Cardiac muscle cell (in vitro differentiated cells and primary cell): ENCODE measurements at places on chromosomes 5 and 9.

DNA sequence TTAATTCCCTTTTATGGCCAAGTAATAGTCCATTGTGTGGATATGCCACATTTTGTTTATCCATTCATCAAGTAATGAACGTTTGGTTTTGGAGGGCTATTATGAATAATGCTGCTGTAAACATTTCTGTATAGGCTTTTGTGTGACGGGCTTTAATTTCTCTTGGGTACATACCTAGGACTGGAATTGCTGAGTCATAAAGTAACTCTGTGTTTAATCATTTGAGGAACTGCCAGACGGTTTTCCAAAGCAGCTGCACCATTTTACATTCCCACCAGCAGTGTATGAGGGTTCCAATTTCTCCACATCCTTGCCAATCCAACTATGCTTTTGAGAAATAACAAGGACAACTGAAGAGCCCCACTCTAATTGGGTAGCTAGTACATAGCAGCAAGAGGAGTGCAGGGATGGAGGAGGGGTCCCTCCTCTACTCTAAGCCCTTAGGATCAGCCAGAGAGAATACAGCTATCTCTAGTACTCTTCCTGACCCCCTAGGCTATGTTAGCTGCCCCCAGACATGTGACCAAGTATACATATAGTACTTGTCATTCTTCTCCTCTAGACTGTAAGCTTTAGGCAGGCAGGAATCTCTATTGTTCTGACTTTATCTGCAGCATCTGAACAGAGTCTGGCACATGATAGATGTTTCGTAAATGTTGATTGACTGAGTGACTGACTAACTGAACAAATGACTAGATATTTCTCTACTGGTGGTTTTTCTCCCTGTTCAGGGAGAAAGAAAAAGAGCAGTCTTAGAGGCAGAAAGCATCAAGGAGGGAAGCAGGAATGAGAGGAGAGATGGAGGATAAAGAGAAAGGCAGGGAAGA lies 22.1 kb upstream of the MATR3 start:
- no peak for DNase-seq

GRCh38 chr5:138032572-138033385 lies at the start of gene FAM13B:
Gene FAM13B, minus strand, starts transcription at chr5:138033079. Its CDS starts 13,968 bp downstream, at chr5:138019111.
- peak; percentile 86 for DNase-seq

GRCh38 chr5:71475788-71476384 lies 20.4 kb downstream of the BDP1 start:
- DNase-seq = peak; percentile 41

DNA sequence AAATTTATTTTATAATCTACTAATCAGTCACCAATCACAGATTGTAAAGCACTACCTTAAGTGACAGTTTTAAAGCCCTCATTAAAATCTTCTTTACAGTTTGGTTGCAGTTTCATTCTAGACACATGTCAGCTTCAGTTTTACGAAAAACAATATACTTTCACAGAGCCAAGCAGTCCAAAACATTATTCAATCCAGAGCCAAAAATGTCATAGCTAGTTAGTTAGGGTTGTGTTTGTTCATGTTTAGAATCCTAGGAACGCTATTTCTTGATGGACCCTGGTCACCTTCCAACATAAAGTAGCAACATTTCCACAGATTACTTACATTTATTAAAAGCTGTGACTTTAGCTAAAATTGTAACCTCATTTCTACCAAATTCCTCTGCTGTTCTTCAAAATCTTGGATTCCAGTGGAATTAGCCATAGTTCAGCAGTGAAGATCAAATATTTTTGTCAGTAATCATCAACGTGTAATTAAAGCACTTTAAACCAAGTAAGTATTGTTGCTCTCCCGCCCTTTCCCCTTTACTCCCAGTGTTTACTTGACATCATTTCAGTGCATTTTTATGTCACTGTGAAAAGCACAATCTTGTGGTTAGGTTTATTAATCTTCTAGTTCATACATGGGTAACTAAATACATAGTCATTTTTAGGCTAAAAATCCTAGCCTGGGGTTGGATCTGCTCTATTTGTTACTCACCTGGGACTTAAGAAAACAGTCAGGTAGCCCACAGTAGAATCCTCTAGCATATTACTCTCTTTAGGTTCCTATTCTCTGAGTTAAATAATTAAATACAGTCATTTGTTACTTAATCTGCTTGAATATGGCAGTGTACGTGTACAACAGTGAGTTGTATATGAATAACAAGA lies 74.3 kb downstream of the NIPBL start:
- peak; percentile 53 for DNase-seq

DNA sequence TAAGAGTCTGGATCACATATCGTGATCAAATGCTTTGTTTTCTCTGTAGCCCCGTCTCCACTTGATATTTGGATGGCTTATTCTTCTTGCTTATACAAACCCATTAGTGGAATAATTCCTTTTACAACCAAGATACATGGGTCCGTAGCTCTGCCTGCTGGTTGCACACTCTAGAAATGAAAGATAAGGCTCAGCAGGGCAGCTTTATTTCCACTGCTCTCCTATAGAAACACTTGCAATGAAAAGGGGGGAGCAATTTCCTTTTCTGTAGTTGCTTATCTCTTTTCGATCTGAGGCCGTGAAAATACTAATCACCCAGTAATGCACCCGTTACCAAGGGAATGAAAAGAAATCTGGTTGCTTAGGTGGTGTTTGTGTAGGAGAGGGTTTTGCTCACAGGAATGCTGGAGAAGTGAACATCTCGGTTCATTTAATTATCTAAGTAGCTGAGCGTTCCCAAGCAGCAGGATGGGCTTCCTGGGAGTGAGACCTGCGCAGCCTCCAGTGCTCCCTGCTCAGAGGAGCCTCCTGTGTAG lies 131.7 kb downstream of the ADAMTS16 start:
- peak; percentile 33 for DNase-seq

- no peak for DNase-seq
Measured at GRCh38 chr9:93112116-93112863, 16.3 kb downstream of the CARD19 start.

GRCh38 chr9:124035001-124035650 lies 23.6 kb downstream of the LHX2 start:
- DNase-seq = no peak

DNA sequence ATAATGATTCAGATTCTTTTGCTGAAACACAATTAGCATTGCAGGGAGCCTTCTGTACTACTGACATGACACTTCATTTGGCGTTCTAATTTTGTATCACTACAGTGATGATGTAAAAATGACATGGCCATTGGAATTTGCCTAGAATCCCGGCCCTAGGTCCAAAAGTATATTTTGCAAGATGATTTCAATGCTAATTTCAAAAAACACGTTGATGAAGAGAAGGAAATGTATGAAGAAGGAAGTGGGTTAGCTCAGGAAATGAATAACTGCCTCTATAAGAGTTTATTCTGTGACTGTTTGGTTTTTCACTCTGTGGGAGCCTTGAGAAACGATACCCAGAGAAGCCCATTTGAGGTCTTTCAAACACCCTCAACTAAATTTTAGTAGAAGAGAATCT lies 59.3 kb downstream of the OSTF1 start:
- DNase-seq = peak; percentile 33

DNA sequence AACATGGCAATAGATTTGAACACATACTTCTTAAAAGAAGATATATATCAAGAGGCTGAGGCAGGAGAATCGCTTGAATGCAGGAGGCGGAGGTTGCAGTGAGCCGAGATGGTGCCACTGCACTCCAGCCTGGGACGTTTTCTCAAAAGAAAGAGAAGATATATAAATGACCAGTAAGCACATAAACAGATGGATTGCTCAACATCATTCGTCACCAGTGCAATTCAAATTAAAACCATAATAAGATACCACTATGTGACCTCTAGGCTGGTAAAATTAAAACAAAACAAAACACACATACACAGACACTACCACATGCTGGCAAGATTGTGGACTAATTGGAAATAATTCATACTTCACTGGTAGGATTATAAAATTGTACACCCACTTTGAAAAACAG lies 5.3 kb upstream of the TXN start:
- no peak for DNase-seq

- DNase-seq = no peak
Measured at GRCh38 chr5:9105851-9106250, 440.0 kb downstream of the SEMA5A start.

DNA sequence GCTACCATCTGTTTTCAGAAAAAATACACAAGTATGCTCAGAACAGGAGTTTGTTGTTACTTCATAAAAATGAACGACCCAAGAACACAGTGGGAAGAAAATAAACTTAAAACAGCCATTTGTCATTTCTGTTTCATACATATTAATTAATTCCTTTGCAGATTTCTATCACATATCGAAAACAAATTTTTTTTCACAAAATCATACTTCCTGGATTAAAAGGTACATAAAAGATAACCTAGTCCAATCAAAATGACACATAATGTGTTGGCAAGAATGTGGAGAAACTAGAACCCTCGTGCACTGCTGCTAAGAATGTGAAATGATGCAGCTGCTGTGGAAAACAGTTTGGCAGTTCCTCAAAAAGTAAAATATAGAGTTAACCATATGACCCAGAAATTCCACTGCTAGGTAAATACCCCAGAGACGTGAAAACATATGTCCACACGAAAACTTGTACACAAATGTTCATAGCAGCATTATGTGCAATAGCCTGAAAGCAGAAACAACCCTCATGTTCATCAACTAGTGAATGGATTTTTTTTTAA lies 46.0 kb downstream of the MYO10 start:
- no peak for DNase-seq

DNA sequence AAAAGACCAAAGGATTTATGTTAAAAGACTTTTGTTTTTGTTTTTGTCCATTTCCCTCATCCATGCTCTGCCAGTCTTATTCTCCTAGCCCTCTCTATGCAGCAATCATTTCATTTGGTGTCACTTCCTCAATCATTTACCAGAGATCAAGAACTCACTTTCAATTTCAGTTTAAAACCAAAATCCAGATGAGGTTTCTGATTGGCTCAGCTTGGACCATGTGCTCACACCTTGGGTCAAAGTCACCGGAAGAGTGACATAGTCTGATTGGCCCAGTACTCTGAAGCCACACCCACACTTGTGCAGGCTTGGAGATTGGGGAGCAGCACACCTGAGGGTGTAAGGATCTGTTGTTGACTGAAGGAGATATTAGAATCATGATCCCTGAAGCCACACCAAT lies 79.6 kb downstream of the TLR4 start:
- DNase-seq = no peak

- DNase-seq = peak; percentile 16
Measured at GRCh38 chr5:97628807-97629206, 445.8 kb upstream of the RIOK2 start.

DNA sequence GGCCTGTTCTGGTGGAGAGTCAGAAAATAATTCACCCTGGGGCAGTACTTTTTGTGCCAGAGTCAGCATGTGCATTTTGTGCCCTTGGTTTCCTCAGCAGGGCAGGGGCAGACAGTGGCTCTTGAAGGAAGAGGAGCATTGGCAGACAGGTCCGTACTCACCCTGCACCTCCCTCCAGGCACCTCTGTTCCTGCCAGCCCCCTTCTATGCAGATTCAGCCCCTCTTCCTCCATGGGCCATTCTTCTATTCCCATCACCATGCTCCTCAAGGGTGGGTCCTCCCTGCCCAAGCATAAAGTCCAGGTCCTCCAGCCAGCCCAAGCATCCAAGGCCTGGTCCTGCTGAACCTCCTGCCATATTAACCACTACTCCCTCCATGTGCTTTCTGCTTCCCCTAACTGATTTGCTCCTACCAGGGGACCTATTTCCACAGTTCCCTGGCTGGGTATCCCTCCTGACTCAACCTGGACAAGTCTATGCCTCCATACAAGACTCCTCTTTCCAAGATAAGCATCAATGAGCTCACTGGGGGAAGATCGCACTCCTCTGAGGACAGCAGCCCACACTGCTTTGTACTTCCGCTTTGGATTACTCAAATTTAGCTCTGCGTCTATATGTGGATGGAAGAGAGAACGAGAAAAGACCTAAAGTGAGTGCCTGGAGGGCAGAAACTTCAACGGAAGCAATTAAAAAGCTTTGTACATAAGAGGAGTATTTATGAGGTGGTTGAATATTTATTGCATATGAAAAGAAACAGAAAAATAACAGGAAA lies 9.3 kb upstream of the ACSL6 start:
- no peak for DNase-seq

GRCh38 chr9:21789541-21790037 lies 12.8 kb upstream of the MTAP start:
- peak; percentile 96 for DNase-seq

- no peak for DNase-seq
Measured at GRCh38 chr5:17046320-17046719, 110.2 kb upstream of the MYO10 start.

- no peak for DNase-seq
Measured at GRCh38 chr9:5652821-5653220, 23.9 kb downstream of the RIC1 start.

DNA sequence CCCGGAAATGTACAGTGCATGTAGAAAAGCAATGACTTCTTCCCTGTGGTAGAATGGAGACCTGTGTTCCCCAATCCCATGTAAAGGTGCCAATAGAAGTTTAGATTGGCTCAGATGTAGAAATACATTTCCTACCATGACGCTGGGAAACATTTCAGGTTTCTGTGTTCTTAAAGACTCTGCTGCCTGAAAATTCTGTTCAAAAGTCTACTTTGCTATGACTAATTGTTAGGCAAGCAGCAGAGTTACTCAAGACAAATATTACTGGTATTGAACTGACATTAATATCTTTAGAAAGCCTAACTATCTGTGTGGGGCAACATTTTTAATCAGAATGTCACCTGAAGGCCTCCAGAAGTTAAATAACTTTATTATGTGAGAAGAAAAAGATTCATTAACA lies 75.5 kb upstream of the ELL2 start:
- no peak for DNase-seq

DNA sequence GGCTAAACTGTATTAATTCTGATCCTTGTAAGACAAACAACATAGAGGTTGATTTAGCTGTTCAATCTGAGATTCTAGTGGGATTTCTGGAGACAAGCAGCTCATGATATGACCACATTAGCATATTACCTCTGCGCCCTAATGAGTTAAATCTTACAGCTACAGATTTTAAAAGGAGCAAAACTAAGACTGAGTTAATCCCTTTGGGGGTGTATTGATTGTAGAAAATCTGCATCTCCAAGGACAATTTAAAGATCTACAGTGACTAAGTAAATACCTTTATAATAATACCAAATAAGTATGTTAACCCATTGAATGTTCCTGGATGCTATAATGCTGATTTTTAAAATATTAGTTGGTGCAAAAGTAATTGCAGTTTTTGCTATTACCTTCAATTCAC lies 33.2 kb downstream of the ADAMTSL1 start:
- DNase-seq = no peak

GRCh38 chr9:89911721-89912604 lies 307.2 kb downstream of the GADD45G start:
- no peak for DNase-seq

GRCh38 chr9:33815781-33816180 lies 1.2 kb upstream of the UBE2R2 start:
- DNase-seq = no peak

GRCh38 chr9:38343037-38343436 lies 49.5 kb upstream of the ALDH1B1 start:
- DNase-seq = no peak

DNA sequence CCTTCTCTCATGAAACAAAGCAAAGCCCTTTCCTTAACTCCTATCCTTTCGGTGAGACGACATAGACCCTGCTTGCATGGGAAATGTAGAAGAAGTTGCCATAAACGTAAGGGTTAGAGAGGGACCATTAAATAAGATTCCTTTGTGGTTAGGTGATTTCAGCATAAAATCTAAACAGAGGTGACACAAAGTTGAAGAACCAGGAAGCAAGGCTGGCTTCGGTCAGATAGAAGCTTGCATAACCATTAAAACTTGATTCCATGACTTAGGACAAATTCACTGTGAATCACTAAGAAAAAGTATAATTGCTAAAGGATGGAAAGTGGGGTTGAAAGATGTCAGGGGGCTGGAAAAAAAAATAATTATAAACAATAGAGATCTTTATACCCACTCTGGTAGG lies 30.9 kb upstream of the ABLIM3 start:
- no peak for DNase-seq

GRCh38 chr9:77587042-77587441 lies 61.1 kb downstream of the GNA14 start:
- DNase-seq = no peak
